T-helper 2 cell (primary cell): ENCODE measurements at places on chromosomes 5 and 9.

DNA sequence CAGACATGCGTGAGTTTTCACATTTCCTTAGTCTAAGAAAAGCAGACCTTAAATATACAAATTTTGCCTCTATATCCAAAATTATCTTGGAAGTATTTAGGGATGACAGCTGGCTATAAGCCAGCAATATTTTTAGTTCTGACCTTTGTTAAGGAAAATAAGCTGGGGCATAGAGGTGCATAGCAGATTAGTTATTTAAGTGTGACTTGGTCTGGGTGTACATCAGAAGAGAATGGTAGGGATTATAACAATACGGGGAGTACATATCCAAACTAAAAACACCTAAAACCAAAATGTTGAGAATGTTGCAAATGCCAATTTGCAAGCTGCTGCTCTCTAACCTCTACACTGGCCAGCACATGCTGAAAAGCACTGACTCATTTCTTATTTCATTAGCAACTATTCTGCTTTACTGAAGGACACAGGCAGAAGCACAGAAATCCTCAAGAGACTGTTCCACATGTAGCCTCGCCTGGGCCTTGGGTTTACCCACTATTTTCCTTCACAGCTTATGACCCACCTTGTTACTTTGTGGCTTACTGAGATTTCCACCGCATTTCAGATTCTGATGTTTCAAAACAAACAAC is 22.3 kb downstream of the LEAP2 start:
- no peak for DNase-seq

GRCh38 chr9:72205513-72205912 is 56.3 kb downstream of the GDA start:
- DNase-seq: no peak

GRCh38 chr5:33317271-33317670 is 123.5 kb upstream of the TARS1 start:
- DNase-seq: no peak

DNA sequence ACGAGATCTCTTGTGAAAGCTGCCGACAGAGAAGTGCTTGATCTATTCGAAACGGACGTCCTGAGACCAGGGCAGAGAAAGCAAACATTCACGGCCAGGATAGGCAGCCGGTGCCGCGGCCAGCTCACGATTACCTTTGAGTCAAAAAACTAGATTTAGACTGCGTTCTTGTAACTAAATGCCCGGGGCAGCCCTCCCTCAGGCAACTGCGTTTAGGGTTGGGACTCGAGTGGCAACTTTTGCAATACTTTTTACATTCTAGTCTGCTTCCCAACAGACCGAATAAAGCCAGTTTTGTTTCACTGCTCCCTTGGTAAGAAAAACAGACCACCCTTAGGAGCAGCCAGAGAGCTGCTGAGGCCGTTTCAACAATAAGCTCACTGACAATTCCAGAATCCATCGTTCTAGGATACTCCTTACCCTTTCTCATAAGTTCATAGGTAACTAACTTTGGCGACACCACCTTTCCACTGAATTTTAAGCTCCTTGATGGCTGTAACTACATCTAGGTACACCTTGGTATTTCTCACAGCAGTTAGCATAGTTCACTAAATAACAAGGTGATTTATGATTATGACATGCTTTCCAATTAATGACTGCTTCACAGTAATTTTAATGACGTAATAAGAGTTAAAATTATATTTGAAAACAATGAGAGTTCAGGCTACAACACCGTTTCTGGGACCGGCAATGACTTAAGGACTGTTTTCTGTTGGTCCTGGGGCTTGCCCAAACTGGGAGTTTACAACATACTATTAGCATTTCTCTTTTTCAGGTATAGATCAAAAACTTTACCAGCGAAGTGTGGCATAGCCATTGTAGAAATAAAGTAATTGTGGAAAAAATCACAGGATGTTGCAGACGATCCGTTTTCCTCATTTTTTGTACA is 899 bp upstream of the RAPGEF6 start:
- DNase-seq: no peak

GRCh38 chr5:136222580-136223235 is 29.7 kb upstream of the SMIM32 start:
- DNase-seq: no peak

- no peak for DNase-seq
Observed at GRCh38 chr5:132086277-132086794, 12.7 kb downstream of the CSF2 start.
